Peyer's patch (tissue), 4 donors: ENCODE measurements at places on chromosomes 3 and 15. TPM values are rescaled to one million over a fixed set of nuclear protein-coding genes. Genes with fewer than 3 reads are reported as not detected.

NDN gene
- 9.9 TPM for total RNA-seq

SEMA3G gene
- total RNA-seq = 18.8 TPM

DCBLD2 gene
- total RNA-seq = 6.3 TPM

GPR176 gene
- total RNA-seq = 3.3 TPM

PCNP gene
- total RNA-seq = 106 TPM

CDHR4 gene
- total RNA-seq = not detected

SLC22A14 gene
- 5.0 TPM for total RNA-seq

CCDC39 gene
- total RNA-seq = not detected

CHRNA5 gene
- 0.38 TPM for total RNA-seq
